ENCODE measurements at places on chromosomes 5 and 9.

GRCh38 chr5:83294246-83294645 is 177.3 kb upstream of the VCAN start:
- no peak for DNase-seq

- DNase-seq, result no peak
These were observed 3.6 kb upstream of the CPLX2 start for GRCh38 chr5:175867587-175868347.

DNA sequence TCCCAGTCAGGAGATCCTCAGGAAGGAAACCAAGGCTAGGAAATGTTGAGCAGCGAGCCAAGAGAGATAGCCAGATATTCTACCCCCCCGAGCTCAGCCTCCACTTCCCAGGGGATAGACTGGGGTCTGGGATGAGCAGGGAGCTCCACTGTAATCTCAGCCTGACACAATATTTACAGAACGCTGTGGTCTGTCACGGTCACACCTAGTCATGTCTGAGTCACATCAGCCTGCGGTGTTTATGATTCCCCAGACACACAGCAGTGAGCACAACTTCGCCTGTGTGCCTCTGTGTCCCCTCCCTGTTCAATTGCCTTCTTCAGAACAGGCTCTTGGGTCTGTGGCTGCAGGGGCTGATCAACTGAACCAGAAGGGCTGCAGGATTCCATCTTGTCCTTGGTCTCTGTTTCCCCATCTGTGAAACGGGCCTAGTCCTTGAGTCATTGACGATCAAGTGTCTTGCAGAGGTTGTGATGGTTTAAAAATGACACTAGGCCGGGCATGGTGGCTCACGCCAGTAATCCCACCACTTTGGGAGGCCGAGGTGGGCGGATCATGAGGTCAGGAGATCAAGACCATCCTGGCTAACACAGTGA is 8.6 kb upstream of the PRRX2 start:
- DNase-seq, result no peak

- peak; percentile 6 for DNase-seq
These were observed 83.2 kb upstream of the IRX4 start for GRCh38 chr5:1965925-1966324.

DNA sequence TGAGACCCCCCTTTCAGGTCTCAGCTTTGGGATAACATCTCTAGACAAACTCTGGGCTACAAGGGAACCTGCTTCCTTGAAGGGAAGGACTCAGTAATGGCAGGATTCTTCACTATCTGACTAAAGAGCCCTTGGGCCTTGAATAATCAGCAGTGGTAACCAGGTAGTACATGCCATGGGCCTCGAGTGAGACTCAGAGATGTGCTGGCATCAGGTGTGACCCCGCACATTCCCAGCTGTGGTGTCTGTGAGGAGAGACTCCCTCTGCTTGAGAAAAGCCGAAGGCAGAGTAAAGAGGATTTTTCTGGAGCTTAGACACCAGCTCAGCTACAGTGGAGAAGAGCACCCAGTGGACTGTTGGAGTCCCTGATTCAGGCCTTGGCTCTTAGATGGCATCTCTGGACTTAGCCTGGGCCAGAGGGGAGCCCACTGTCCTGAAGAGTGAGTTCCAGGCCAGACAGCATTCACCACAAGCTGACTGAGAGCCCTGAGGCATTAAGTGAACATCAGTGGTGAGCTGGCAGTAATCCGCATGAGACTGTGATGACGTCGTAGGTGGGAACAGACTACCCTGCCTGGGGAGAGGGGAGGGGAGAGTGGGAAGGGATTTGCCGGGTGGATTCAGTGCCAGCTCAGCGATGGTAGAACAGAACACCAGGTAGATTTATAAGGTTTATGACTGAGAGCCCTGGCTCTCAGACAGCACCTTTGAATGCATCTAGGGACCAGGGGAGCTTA is 5.3 kb upstream of the ZNF782 start:
- DNase-seq, result no peak

- peak; percentile 69 for DNase-seq
These were observed 2.2 kb upstream of the GNPDA1 start for GRCh38 chr5:142014911-142015584.

DNA sequence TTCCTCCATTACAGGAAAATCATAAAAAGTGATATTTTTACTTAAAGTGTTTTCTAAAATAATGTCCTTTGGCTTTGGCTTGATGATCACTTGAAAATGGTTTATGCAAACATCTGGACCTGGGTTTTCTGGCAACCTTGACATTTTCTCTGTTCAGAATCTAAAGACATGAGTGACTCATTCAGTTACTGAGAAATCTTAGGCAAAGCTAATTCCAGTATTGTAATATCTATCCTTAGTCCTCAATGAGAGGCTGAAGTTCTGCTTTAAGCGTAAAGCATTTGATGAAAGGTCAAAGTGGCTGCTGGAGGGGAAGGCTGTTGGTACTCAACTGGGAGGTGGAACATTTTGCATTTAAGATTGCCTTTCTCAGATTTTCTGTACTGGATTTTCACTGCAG is 2.3 kb downstream of the MAN2A1 start:
- peak; percentile 11 for DNase-seq

DNA sequence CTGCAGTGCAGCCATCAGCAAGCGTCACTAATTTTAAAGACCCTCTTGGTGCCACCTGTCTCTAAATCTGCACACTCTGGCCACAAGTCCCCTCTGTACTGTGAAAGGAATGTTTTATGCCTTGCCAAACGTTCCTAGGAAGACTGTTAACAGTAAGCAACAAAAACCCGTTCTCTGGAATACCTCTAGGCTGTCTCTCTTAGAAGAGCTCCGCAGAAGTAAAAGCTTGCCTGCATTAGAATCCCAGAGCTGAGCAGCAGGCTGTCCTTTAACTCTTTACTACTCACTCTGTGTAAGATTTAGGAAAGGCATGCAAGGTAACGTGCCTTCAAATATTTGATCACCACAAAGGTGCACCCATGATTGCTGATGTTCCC is 53.9 kb upstream of the C9orf72 start:
- no peak for DNase-seq

DNA sequence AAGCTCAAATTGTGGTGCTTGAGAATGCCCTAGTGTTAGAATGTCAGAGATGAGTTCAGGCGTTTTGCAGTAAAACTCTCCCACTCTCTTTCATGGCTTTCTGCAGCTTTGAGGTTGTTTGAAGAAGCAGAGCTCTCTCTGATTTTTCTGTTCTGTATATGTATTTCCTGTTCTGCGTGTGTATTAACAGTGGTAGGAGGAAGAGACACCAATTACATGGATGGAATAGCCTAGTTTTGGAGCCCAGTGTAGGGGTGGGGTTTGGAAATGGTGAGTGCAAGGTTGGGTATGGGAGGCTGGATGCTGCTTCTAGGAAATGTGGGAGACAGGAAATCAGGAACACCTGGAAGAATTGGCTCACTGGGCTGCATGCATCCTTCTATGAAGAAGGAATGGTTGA is 12.4 kb downstream of the LARP1 start:
- DNase-seq, result no peak

- no peak for DNase-seq
These were observed 27.8 kb upstream of the GDNF start for GRCh38 chr5:37867654-37868053.

- DNase-seq, result no peak
These were observed 46.7 kb upstream of the RIOK2 start for GRCh38 chr5:97229688-97230285.

- no peak for DNase-seq
These were observed 120.9 kb downstream of the SH3GL2 start for GRCh38 chr9:17699615-17700330.

GRCh38 chr9:81071108-81071507 is 618.2 kb downstream of the TLE1 start:
- DNase-seq, result no peak

DNA sequence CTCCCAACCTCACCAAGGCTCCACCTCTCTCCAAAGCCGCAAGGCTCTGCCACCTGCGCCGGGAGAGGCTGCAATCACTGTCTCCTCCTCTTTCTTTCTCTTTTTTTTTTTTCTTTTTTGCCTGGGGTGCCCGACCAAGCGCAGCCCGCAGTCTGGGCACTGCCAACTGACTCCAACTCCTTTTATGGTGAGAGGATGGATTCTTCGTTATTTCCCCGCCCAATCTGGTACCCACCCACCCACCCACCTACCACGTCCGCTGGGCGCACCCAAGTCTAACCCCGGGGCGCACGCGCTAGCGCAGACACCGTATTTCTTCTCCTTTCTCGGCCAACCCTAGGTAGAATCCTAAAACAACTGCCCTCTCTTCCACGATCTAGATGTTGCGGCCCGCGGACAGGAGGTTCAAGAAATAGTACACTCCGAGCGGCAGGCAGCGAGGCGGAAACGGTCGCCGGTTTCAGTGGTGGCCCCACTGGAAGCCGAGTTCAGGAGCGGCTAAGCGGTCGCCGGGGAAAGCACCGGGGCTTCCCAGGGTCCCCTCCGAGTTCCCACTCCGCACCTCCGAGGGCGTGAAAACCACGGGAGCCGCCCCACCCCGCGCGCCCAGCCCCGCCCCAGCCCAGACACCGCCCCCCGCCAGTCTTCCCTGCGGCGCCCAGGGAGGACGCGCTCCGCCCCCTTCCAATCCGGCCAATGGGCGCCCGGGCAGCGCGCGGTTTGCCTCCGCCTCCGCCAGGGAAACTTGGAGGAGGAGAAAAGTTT is 385 bp upstream of the PTGER4 start:
- DNase-seq, result peak; percentile 92

- no peak for DNase-seq
These were observed 33.0 kb upstream of the C6 start for GRCh38 chr5:41246376-41246775.

- no peak for DNase-seq
These were observed 64.7 kb upstream of the ABCA1 start for GRCh38 chr9:104992659-104993058.

- no peak for DNase-seq
These were observed 49.7 kb upstream of the PLEKHG4B start for GRCh38 chr5:42250-42649.

DNA sequence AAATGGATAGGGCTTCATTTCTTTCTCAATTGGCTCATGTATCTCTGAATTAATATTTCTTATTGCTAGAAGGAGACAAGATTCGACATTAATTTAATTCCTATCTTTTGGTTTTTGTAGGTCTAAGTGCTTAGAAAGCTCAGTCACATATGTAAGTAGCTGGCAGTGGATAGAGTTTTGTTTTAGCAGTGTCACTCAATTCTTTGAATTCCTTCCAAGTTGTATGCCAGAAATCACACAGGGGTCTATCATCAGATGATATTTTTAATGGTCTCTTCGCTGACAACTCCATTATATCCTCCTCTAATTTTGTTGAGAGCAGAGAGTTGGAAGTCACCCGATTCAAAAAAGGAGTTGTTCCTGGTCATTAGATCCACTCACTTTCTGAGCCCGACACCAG is 82.7 kb downstream of the AMBP start:
- DNase-seq, result no peak

- peak; percentile 62 for DNase-seq
These were observed 7.4 kb upstream of the CCDC187 start for GRCh38 chr9:136311051-136312008.

GRCh38 chr5:158159621-158160020 is 300.7 kb upstream of the CLINT1 start:
- no peak for DNase-seq

DNA sequence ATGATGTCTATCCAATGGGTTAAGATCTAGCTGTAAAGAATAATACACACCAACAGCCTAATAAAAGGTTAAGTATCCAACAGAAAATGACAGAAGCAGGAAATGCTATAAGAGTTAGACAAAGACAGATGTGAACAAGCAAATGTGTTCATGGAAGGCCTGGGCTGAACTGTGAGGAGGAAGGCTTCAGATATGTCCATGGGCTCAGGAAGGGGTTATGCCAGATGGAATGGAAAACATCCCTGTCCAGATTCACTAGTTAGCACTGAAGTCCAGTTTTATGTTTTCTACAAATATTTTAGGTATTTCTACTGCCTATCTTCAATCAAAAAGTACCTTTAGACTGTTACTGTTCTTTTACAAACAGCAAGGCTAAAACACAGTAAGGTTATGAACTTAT is 27.1 kb downstream of the ERAP1 start:
- DNase-seq, result no peak

GRCh38 chr5:139389701-139390638 is at the start of gene MZB1:
Gene MZB1 (minus strand): TSS chr5:139389913. CDS start chr5:139389856, 57 bp downstream.
- DNase-seq, result peak; percentile 92

GRCh38 chr5:9431496-9432258 is 114.2 kb downstream of the SEMA5A start:
- no peak for DNase-seq

GRCh38 chr5:1254196-1254595 is 29.0 kb downstream of the SLC6A18 start:
- DNase-seq, result no peak

DNA sequence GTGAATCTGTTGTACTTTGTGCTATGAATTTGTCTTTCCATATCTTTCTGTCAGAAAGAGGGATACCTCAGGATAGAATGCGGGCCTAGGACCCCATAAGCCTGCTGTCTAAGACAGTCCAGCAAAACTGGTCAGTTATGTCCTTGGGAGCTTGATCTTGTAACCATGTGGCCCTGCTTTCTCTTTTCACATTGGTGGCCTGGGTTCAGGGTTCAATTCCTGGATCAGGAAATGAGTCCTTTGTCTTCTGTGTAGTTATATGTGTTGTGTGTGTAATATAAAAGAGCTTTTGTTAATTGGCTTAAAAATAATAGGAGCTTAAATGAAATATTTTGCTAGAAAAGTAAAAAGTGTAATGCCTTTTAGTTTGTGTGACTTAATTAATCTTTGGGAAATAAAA is 16.9 kb downstream of the FREM1 start:
- no peak for DNase-seq

DNA sequence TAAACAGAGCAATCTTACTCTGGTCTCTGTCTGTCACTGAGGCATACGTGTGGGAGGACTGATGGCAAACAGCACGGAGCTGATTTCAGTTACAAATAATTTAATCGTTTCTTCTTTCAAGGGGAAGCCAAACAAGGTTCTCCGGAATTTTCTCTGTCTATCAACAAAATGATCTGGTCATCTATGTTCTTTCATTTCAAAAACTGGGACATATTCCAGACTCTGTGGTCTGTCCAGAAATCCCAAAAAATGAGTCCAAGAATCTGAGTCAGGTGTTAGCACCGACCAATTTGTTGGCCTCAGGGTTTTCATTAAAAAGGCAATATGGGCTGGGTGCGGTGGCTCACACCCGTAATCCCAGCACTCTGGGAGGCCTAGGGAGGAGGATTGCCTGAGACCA is 69.9 kb upstream of the ZNF608 start:
- DNase-seq, result no peak

GRCh38 chr9:22278426-22278825 is 168.2 kb upstream of the DMRTA1 start:
- DNase-seq, result no peak

- no peak for DNase-seq
These were observed 160.9 kb downstream of the GIN1 start for GRCh38 chr5:102959055-102959454.

DNA sequence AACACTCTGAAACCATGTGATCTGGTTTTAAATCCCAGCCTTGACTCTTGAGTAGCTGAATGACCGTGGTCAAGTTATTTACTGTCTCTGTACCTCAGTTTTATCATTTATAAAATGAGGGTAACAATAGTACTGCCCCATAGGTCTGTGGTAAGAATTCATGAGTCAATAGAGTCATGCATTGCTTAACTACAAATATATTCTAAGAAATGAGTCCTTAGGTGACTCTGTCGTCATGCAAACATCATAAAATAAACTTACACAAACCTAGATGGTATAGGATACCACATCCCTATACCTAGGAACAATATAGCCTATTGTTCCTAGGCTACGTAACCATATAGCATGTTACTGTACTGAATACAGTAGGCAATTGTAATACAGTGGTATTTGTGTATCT is 20.3 kb upstream of the ABCA1 start:
- DNase-seq, result no peak
